CD4-positive, CD25-positive, alpha-beta regulatory T cell (primary cell): ENCODE measurements at places on chromosomes 1 and 21.

GRCh38 chr1:48033495-48034045, 36.4 kb upstream of the TRABD2B start:
- H3K27me3 ChIP-seq = no peaks in the 10 kb centered on the region
- no peak overlapping the region for H3K4me3 ChIP-seq
- DNase-seq = no peak
- H3K4me1 ChIP-seq = no peaks in the 10 kb centered on the region

- no peak for DNase-seq
Observed at GRCh38 chr1:246078126-246078887, 428.8 kb downstream of the SMYD3 start.

GRCh38 chr1:21510885-21511578, 1.8 kb downstream of the ALPL start:
- peaks cover 16% of the 10 kb centered on the region for H3K27me3 ChIP-seq
- H3K36me3 ChIP-seq = no peaks in the 10 kb centered on the region
- H3K4me3 ChIP-seq = no peak overlapping the region
- H3K4me1 ChIP-seq = peaks cover 6% of the 10 kb centered on the region
- DNase-seq = no peak

GRCh38 chr1:25572708-25573590, 29.5 kb downstream of the LDLRAP1 start:
- H3K27me3 ChIP-seq = no peaks in the 10 kb centered on the region
- peaks cover 20% of the 10 kb centered on the region for H3K4me1 ChIP-seq

GRCh38 chr1:43878854-43879253, 54.7 kb upstream of the ARTN start:
- H3K27ac ChIP-seq = no peak overlapping the region
- H3K4me3 ChIP-seq = no peak overlapping the region
- no peaks in the 10 kb centered on the region for H3K27me3 ChIP-seq
- peaks cover 3% of the 10 kb centered on the region for H3K4me1 ChIP-seq

DNA sequence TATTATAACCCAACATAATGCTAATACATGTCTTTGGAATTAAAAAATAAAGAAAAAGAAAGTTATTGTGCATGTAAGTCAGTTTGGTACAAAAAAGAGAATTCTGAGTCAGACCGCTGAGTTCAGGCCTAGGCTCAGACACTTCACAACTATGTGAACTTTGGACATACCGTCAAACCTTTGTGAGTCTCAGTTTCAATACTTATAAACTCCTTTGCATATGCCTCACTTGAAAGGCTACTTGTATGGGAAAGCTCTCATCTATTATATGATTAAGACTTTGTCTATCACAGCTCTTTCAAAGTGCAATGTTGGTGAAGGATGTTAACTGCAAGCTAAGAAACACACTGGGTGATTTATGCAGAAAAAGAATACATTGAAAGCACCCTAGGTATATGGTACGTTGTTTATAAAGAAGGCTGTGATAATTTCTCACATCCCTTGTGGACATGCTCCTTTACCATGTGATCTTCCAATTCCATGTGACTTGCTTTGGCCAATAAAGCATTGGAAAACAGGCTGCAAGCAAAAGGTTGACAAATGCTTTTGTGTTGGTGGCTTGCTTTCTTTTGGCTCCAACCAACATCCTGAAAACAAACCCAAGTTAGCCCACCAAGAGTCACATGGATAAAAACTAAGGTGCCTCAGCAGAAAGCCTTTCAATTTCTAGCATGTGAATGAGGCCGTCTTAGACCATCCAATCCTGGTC, 49.6 kb downstream of the INTS7 start:
- H3K27ac ChIP-seq = no peak overlapping the region
- DNase-seq = no peak
- no peak overlapping the region for H3K4me3 ChIP-seq
- no peaks in the 10 kb centered on the region for H3K4me1 ChIP-seq
- no peaks in the 10 kb centered on the region for H3K27me3 ChIP-seq

GRCh38 chr1:155339515-155340097, 18.9 kb downstream of the RUSC1 start:
- no peak for DNase-seq
- peaks cover 88% of the 10 kb centered on the region for H3K36me3 ChIP-seq
- no peak overlapping the region for H3K4me3 ChIP-seq
- H3K4me1 ChIP-seq = no peaks in the 10 kb centered on the region
- no peaks in the 10 kb centered on the region for H3K27me3 ChIP-seq

DNA sequence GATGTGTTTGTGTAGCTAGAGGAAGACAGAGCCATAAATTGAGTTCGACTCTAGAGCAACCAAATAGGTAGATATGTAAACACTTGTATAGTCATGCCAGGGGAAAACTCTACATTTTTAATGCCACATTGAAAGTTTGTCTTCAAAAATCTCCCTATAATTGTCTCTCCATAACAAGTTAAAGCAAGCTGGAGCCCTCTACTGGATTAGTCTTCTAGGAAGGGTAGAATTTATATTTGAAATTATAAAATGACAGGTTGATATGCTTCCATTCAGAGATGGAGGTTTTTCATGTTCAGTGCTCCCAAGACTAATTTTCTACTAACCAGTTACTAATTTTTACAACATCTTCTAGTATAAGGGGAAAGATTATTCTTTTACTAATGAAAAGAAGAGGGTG, 13.1 kb upstream of the COL24A1 start:
- H3K36me3 ChIP-seq = no peaks in the 10 kb centered on the region
- no peak for DNase-seq
- no peaks in the 10 kb centered on the region for H3K27me3 ChIP-seq
- no peak overlapping the region for H3K27ac ChIP-seq
- no peaks in the 10 kb centered on the region for H3K4me1 ChIP-seq

- H3K36me3 ChIP-seq = no peaks in the 10 kb centered on the region
- H3K27ac ChIP-seq = no peak overlapping the region
- H3K4me1 ChIP-seq = no peaks in the 10 kb centered on the region
- DNase-seq = no peak
Observed at GRCh38 chr1:209190591-209191261, 392.8 kb upstream of the CAMK1G start.

GRCh38 chr1:25795211-25795610, 4.8 kb upstream of the SELENON start:
- no peaks in the 10 kb centered on the region for H3K27me3 ChIP-seq
- no peaks in the 10 kb centered on the region for H3K36me3 ChIP-seq
- no peak overlapping the region for H3K27ac ChIP-seq
- H3K4me1 ChIP-seq = peaks cover 24% of the 10 kb centered on the region
- no peak for DNase-seq
